Activated T-helper 17 cell treated with anti-CD3 and anti-CD28 coated beads, Interleukin-2, amount 50 U/mL, for 72 hours (primary cell): ENCODE measurements at places on chromosomes 3 and 15.
A peak's percentile ranks its signal among the peaks of the same experiment; 100 is the strongest.

DNA sequence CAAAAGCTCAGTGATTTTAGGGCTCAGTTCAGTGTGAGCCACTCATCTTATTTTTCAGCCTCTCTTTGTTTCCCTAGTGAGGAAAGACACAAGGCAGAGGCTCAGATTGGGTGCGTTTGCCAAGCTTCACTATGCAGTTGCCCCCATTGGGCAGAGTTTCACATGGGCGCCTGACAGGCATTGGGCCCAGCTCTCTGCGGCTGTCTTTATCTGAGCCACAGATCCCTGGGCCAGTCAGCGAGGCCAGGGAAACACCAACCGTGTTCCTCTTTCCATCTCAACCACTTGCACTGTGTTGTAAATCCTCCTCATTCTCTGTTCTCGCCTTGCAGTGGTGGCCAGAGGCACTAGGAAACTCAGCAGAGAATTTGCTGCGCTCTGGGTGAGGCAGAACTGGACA, 10.8 kb downstream of the ESYT3 start:
- no peak for ATAC-seq

GRCh38 chr3:188417766-188418165, 263.8 kb downstream of the LPP start:
- no peak for ATAC-seq

DNA sequence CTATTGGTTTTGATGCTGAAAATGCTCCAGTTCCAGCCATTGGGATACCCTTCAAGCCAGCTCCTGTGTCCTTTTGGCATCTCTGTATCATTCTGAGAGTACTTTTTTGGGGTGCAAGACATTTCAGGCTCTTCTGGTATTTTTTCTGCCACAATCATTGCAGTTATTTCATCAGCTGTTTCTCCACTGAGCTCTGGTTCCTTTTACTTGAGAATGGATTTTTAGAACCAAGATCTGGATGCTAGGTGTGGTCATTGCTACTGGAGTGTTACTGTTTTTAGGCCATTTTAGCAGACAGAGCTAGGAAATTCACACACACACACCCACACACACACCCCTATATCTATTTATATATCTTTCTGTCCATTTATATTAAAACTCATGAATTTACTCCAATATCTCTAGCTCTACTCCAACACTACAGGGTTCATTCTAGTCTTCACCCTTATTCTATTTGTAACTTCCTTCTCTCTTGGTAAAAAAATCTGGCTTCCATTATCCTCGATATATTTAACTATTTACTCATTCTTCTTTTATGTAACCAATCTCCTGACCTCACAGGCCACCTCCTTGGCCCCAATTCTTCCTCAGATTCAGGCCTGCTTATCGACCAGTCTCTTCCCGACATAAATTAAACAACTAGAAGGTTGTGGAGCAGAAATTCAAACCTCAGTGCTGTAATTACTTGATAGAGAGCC, 17.0 kb downstream of the SLC35G2 start:
- ATAC-seq: no peak

- no peak for ATAC-seq
Measured at GRCh38 chr3:171498921-171499320, 38.7 kb upstream of the TNIK start.

- peak; percentile 79 for ATAC-seq
Measured at GRCh38 chr3:113436809-113437208, 4.5 kb downstream of the CFAP44 start.
